Lower leg skin (tissue), 4 donors: ENCODE measurements at places on chromosomes 7 and 10.
A peak's percentile ranks its signal among the peaks of the same experiment; 100 is the strongest.

DNA sequence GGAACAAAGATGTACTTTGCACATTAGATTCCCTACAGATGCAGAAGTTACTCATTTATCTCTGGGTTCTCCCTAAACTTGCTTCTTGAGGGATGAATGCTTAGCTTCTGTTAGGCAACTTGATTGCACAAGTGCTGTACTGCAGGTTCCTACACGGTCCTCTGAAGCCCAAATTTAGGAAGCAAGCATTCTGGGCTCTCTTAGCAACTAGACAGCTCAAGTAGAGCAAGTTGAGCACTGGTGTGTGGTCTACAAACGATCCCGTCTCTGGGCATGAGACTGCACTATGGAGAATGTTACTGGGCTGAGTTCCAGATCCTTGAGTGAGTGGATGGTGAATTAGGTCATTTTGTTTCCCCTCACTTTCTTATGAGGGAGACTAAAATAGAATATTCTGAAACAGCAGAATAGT is 14.3 kb downstream of the SEMA3D start:
- no peak for DNase-seq

GRCh38 chr10:63304146-63304545 is 161.6 kb downstream of the JMJD1C start:
- no peak for DNase-seq

DNA sequence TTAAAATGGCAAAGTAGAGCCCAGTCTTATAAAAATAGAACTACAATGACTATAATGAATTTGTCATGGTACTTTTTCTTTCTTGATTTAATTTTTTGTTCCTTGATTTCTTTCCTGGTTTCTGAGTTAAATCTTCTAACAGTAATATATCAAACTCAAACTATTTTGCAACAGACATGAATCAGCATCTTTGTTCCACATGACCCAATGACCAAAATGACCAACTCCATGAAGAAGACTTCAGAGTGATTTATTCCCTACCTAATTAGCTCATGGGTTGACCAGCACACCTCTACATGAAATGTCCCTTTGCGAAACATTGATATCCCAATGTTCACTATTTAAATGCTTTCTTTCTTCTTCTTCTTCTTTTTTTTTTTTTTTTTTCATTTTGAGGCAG is 30.9 kb downstream of the NMT2 start:
- DNase-seq, result no peak

DNA sequence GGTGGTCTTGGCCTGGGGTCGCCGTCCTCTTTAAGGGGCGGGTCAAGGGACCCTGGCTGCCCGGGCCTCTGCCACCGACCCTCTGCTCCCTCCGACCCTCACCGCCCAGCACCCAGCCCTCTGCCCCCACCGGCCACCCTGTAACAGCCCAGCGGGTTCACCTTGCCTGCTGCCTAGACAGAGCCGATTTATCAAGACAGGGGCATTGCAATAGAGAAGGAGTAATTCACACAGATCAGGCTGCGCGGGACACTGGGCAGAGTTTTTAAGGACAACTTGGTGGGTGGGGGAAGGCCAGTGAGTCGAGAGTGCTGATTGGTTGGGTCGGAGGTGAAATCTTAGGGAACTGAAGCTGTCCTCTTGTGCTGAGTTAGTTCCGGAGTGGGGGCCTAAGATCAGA is 779 bp upstream of the ADCK2 start:
- no peak for DNase-seq

DNA sequence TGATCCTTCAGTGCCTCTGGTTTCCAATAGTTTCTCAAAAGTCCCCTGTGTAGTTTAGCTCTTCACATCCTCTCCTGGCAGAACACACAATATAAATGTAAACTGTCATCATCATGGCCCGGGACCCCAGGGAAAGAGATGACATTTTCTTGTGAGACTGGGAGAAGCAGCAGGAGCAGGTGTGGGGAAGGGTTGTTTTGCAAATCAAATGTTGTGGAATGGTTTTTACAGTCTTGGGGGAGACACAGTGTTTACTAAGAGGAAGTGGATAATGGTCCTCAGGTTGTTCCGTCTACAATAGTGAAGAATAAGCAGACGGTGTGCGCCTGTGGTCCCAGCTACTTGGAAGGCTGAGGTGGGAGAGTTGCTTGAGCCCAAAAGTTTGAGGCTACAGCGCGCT is 159.1 kb downstream of the SEC23IP start:
- no peak for DNase-seq

GRCh38 chr10:126868371-126868770 is 36.9 kb upstream of the DOCK1 start:
- DNase-seq, result no peak

DNA sequence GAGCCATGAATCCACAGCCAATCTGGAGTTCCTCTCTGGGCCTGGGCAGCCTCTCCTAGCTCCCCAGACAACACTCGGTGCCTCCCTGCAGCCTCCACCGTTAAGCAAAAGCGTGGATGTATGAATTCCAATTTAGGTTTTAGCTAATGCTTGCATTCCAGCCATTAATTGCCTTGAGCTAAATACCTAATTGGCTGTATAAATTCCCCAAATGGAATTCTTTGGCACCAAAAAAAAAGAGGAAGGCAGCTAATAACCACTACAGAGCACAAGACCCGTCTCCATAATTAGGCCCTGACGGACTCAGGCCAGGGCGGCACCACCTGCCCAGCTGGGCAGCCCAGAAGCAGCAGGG is 140.5 kb downstream of the PTPRN2 start:
- DNase-seq, result no peak

- DNase-seq, result no peak
These were observed 275.0 kb downstream of the TSPAN12 start for GRCh38 chr7:120582916-120583315.

- DNase-seq, result no peak
These were observed 4.2 kb downstream of the CLDN12 start for GRCh38 chr7:90407484-90407821.

- peak; percentile 96 for DNase-seq
These were observed 3.6 kb downstream of the NPM3 start for GRCh38 chr10:101779544-101780186.

DNA sequence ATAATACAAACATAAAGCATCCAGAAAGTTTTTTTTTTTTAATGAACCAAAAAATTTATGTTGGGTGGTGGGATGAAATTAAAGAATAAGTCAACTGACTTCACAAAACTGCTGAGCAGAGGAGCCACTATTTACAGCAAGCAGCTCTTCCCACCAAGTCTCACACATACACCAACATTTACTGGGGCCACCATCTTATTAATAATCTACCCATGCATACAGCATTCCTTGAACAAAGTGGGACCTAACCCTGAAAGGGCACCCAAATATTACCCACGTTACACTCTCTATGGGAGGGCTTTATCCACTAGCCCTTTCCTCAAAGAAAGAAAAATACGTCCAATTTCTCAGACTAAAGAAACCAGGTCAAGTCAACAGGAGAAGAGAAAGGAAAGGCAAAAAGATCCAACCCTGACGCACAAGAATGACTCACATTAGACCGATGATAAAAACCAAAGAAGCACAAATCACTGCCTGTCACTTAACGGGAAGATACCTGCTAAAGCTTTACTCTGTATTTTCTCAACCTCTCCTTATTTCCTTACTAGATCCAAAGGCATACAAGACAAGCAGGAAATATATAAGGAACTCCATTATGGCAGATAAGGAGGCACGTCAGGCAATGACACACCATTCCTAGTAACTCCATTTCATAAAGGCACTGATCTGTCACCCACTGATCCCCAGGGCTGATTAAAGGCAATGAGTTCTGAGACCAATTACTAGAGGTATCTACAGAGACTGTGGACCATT is 141.8 kb upstream of the ASAH2 start:
- no peak for DNase-seq

DNA sequence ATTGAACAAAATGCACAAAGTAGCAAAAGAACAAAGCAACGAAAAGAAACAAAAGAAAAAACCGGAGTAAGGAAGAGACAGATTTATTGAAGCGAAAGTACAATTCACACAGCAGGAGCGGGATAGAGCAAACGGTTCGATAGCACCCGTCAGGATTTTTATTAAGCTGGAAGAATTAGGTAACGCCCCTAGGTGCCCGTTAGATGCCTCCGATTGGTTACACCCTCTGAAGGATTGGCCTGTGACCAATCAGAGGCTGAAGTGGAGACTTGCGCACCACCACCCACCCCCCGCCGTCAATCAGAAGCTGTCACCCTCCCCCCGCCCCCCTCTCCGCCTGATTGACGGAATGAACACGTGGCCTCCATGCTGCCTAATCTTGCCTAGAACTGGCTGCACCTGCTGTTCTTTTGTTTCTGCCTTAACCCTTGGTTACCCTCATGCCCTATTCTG is 16.8 kb downstream of the OCM2 start:
- no peak for DNase-seq

DNA sequence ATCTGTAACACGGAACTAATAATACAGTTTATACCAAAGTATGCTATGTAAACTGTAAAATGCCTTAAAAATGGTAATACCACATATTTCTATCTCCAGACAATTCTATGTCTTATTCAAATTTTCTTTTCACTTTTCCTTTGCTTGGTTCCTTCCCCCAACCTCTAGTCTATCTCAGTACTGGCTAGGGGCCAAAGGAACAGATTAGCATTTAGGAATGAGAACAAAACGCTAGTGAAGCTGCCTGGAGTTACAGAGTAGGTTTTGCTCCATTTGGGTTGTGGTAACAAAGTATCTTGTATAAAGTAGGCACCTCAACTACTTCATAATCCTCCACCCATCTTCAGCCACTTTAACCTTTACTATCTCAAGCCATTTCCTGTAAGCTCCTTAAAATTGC is 94.1 kb downstream of the HBP1 start:
- no peak for DNase-seq

- no peak for DNase-seq
These were observed 72.0 kb upstream of the RHOBTB1 start for GRCh38 chr10:61016007-61016406.

GRCh38 chr7:41121228-41121627 is 581.7 kb downstream of the INHBA start:
- DNase-seq, result no peak

DNA sequence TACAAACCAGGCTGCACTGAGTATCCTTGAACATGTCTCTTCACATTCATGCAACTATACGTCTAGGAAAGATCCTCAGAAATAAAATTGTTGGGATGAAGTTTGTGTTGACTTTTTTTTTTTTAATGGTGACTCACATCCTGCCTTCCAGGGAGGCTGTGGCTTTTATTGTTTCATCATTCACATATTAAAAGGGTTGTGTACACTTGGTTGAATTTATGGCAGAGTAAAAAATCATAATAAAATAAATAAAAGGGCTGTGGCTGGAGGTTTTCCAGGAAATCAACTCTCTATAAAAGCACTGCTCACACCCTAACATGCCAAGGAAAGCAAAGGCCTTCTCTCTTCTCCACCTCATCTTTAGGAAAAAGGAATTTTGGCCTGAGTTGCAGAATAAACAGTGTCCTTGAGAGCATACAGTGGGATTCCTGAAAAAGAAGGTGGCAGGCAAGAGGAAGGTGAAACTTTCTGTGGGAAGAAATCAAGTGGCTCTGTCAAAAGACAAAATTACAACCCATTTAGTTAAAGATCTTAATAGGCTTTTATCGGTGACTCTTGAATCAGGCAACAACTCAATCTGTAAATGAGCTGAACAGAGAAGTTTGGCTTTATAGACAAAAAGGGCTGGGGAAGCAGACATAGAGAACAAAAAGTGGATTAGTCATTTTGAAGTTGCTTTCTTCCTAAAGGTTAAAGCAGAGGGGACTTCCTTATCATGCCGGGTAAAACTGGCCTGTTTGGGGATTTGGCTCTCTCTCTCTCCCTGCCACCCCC is 41.6 kb upstream of the FHIP2A start:
- no peak for DNase-seq

GRCh38 chr7:151366880-151367222 is 25.2 kb downstream of the NUB1 start:
- no peak for DNase-seq

DNA sequence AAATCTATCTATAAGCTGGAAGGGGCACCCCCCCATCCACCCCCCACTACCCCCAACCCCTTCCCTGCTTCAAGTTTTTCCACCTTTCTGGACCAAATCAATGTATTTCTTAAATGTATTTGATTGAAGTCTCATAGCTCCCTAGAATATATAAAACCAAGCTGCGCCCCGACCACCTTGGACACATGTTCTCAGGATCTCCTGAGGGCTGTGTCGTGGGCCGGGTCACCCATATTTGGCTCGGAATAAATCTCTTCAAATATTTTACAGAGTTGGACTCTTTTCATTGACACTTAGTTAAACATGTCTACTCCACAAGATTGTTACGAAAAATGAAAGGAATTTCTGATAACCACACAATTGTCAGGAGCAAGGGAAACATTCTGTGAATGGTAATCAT is 215.6 kb downstream of the ADARB2 start:
- peak; percentile 65 for DNase-seq

DNA sequence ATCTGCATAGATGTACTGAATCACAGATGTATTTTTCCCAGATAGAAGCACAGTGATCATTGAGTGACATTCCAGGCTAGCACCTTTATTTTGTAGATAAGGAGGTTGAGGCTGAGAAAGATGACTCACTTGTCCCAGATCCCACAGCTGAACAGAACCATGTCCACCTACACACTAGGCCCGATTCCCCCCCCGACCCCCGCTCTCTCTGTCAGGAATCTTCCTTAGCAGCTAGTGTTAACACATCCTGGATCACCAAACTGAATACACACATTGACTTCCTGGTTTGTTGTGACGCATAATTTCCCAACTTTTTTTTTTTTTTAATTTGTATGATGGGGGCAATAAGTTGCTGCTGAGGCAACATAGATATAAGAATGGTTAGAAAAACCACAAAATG is 5.2 kb downstream of the SFMBT2 start:
- DNase-seq, result no peak

GRCh38 chr10:58839771-58840170 is 327.1 kb downstream of the BICC1 start:
- DNase-seq, result no peak

DNA sequence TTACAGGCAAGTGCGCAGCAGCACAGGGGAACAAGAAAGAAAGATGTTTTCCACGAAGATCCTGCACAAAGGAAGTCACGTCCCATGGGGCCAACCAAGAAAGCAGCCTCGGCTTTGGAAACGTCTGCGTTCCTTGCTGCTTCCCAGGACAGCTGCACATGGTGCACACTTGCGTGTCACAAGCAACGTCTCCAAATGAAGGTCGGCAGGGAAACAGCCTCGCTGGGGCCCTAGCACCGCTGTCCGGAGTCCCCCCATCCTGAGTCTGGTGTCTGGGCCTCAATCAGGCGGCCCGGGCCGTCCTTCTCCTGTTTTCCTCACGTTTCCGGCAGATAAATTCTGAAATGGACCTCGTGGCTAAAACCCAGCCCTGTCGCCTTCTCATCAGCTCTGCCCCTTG is 206.2 kb downstream of the DIP2C start:
- DNase-seq, result no peak

DNA sequence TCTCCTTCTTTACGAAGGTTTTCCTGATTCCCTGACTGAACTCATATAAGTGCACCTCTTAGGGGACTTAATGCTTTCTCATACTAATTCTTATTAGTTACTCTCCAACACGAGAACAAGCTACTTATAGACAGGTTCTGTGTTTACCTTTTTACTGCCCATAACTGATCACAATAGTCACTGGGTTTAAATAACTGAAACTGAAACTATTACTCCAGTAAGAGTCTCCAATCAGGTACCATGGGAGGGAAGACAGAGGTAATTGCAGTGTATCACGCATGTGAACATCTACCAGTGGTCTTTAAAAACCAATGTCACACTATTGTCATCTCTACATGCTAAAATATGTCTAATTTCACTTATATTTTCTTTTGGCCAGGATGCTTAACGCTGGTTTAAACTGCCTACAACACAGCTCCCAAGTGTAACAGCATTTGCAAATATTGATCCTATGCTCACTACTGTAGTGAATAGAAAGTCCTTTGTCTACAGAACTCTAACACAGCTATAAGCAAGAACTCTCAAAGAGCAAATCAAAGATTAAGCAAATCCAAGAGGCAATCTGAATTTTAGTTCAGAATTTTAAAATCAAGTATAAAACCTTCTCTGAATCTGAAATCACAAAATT is 3.6 kb downstream of the GDI2 start:
- DNase-seq, result no peak
